ENCODE measurements at places on chromosomes 2 and 18.

GRCh38 chr2:230925879-230926765 is 1.1 kb upstream of the GPR55 start:
- DNase-seq, result no peak

DNA sequence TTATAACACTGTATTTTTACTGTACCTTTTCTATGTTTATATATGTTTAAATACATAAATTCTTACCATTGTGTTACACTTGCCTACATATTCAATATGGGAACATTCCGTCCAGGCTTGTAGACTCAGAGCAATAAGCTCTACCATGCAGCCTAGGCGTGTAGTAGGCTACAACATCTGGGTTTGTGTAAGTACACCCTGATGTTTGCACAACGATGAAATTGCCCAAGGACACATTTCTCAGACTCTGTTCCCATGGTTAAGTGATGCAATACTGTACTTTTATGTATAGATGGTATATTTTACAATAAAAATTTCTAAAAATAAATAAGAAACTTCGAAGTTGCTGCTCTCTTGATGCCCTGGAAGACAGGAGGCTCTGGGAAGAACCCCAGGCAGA is 38.4 kb downstream of the YPEL5 start:
- DNase-seq, result no peak

DNA sequence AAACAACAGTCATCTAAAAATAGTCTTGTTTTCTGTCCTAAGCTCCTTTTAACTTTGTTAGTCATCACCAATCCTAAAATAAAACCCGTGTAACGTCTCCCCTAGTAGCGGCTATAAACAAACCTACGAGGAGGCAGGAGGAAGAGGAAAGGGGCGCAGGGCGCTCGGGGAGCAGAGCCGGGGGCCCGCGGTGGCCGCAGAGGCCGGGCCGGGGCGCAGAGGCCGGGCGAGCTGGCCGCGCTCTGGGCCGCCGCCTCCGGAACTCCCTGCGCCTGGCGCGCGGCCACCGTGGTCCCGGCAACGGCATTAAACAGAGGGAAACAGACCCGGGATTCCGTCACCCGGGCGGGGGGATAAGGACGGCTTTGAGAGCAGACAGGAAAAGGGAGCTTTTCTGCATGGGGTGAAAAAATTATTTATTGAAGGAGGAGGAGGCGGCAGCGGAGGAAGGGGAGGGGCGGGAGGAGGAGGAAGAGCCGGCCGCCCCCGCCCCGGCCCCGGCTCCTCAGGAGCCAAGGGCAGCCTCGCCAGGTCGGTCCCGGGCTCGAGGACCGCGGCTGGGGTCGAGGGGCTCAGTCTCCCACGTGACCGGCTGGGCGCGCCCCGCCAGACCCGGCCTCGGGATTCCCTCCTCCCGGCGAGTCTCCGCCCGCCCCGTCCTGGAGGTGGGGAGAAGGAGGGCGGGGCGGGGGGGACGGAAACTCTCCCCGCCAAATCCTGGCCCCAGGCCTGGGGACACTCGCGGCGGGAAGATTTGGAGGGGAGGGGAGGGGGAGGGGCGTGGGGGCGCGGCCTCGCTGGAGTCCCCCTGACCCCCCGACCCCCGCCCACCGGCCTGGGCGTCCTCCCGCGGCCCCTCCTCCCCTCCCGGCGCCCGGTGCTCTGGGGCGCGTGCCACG is 1.8 kb upstream of the NFATC1 start:
- DNase-seq, result no peak

DNA sequence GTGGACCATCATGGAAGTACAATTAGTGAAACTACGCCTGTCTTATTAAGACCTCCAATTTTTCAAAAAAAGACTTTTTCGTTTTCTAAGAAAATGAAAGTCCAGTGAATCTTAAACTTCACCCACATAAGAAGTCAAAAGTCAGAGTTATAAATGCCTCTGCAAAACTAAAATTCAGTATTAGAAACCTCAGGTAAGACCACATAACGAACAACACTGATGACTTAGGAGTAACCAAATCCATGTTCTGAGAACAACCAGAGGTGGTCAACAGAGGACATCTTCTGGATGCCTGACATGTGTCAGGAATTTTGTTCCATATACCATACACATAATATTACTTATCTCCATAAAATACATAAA is 62.4 kb downstream of the RPL31 start:
- DNase-seq, result no peak

DNA sequence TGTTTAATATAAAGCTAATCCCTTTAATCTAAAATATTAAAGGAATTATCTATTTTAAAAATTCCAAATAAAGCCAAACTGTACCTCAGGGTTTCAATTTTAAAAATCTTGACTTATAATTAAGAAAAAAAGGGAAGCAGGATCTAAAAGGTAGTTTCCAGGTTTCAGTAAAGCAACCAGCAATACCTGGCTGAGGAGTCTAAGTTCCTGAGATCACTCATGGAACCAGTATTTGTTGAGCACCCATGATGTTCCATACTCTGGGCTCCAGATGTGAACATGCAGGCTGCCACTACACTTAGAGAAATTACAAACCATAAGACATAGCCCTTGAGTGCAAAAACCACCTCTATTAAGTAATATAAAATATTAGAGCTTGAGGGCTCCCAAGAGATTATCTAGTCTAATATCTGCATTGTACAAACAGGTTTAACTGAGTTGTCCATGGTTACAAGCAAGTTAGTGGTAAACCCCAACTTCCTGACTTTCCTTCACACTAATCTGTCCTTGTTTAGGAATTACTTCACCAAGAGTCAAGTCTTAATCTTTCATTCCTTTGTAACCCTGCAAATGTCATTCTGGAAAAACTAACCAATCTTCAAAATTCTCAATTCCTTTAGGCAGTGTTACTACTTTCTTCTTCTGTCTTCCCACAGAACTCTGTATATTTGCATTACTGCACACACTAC is 49.2 kb downstream of the CLASP1 start:
- no peak for DNase-seq

DNA sequence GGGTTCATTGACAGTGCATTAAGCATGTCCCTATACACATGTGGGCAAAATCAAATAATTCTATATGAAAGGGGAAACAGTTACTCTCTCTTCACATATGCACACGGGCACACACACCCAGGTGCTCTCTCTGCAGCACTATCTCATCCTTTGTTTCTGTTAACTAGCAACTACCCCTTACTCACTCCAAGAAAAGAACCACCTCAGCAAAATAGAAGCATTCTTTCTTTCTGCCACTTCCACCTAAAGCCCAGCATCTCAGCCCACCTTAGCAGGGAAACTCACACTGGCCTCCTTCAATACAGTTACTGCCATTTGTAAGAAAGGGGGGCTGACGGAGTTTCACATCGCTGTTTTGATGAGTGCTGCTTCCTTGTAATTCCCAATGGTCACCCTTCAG is 216.3 kb upstream of the ID2 start:
- no peak for DNase-seq

DNA sequence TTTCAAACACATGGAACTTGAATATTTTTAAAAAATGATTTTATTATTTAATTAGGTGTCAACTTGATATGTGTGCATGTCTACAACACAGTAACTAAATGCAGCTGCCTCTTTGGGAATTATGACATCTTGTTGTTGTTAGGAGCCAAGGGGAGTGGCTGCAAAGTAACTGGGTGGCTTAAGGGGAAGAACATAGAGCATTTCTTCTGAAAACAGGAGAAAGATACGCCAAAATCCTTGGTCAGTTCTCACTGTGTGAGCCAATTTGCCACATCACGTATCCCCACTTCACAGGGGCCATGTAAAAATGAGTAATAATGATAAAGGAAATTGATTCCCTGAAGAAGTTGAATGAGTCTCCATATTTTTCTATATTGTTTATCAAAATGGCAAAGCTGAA is 309.8 kb upstream of the COL3A1 start:
- no peak for DNase-seq

- no peak for DNase-seq
These were observed 48.6 kb downstream of the POLE4 start for GRCh38 chr2:75007061-75007460.
